ACHN (cell line): ENCODE measurements at places on chromosomes 12 and 14.

GRCh38 chr14:90278199-90279175 is 22.1 kb downstream of the PSMC1 start:
- DNase-seq, result no peak

- DNase-seq, result no peak
These were observed 379.4 kb upstream of the PDE3A start for GRCh38 chr12:19988948-19989347.

DNA sequence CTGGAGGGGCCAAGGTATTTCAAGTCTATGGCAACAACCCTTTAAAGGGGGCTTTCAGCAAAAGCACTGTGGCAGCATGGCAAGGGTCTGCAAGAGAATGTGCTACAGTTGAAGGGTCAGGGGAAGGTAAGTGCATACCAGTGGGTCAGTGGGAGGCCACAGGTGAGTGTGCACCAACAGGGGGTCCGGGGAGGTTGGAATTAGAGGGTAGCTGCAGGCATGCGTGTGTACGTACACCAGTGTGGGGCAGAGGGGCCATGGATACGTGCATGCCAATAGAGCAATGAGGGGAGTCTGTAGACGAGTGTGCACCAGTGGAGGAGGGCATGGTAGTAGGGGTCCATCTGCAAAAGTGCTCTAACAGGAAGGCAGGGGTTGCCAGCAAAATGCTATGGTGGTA is 448.9 kb downstream of the NAV3 start:
- DNase-seq, result no peak

GRCh38 chr14:63752449-63753169 is 24.7 kb upstream of the SGPP1 start:
- DNase-seq, result peak; percentile 86

- peak; percentile 52 for DNase-seq
These were observed 593 bp downstream of the CFL2 start for GRCh38 chr14:34713681-34714319.

DNA sequence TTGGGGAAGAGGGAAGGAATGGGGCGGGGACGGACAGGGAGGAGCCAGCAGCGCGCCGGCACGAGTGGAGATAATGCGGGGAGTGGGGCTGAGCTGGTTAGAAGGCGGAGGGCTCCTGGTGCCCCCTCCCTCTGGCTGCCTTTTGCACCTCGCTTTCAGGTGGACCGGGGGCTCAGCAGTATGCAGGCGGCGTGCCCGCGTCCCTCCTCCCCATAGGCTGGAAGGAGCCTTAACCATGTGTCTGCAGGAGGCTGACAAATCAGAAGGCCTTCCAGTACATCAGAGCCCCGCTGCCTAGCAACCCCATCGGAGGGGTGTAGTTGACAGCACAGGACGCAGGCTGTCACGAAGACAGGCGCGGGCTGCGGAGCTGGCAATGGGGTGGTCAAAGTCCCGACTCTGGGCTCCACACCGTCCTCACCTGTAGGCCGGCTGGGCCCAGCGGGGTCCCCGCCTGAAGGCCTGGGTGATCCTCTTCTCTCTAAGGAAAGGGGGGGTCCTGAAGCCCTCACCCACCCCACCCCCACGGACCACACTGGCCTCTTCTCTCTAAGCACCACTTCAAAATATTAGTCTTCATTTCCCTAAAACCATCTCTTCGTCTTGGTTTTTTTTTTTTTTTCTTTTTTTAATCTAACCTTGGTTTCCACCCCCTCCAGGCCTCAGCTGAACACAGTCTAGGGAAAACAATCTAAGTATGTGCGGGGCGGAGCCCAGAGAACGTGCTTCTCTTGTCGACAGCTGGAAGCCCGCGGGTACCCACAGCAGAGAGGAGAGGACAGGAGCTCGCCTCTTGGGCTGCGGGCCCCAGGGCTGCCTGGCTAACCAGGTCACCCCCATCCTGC is 44.5 kb downstream of the KDM2B start:
- peak; percentile 63 for DNase-seq

- no peak for DNase-seq
These were observed 107.2 kb upstream of the FGD4 start for GRCh38 chr12:32292151-32292550.

- no peak for DNase-seq
These were observed 609.0 kb downstream of the KCNH5 start for GRCh38 chr14:62436261-62436660.

GRCh38 chr14:23735394-23735793 is 99.2 kb downstream of the DHRS2 start:
- DNase-seq, result no peak

GRCh38 chr12:124917135-124917840 is 2.8 kb upstream of the UBC start:
- peak; percentile 100 for DNase-seq

DNA sequence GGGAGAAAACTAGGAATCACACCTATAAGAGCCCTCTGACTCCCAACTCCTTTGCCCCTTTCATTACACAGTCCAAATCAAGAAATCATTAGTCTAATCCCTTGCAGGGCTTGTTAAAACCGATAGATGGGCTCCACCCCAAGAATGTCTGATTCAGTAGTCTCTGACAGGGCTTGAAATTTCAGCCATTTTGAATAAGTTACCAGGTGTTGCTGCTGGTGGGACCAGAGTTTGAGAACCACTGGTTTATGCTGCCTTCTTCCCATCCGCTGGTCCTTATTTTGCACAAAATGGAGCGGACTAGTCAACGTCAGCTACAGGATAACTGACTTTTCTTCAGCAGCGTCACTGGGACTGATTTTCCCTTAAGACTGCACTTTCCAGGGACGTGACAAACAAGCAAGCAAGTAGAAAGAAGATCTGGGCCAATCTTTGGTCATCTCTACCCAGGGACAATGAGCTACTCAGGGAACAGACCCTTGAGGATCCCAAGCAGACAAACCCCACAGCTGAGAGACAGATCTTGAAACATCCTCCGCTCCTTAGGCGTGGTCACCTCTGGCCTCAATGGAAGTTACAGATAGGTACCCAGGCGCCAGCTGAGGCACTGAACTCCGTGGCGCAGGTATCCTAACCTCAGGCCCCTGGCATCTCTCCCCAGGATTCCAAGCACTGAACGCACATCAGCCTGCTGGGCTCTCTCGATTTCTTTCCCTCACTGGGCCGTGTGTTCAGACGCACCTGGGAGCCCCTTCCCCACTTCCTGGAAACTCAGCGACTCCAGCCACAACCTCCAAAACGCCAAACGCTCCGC is 900 bp downstream of the KCTD10 start:
- DNase-seq, result no peak

GRCh38 chr12:27967551-27968054 is 4.9 kb downstream of the PTHLH start:
- peak; percentile 74 for DNase-seq

GRCh38 chr12:121034616-121035305 is 4.3 kb downstream of the OASL start:
- no peak for DNase-seq

DNA sequence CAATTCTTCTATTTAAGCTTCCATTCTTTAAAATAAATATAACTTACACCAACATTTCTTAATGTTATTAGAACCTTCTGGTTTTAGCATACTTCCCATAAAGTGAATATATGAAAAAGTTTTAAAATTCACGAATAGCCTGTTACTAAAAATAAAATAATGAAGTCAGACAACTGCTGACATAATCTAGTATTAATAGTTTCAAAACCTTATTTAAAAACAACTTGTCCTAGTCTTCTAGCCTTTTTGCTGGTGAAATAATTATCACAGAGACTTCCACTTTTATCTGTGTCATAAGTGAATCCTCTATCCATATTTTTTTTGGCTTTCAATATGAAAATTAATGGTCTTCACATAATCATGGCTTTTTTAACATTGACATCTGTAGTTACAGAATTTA is 93.8 kb upstream of the MON2 start:
- DNase-seq, result no peak

DNA sequence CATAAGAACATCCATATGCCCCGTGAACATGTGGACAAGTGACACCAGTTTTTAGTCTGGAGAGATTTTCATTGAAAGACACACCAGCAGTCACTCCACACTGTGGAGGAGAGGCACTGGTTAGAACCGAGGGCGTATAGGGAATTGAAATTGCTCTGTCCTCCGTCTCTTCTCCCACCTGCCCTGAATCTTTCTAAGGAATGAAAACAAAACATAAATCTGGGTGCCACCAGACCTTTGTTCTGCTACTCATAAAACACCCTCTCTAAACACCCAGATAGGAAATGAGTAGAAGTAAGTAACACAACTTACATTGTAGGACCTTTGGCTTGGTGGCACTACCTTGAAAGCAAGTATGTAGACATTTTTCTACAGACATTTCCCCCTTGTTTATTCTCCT is 37.1 kb upstream of the STON2 start:
- DNase-seq, result no peak

GRCh38 chr12:32708926-32709325 is 29.8 kb downstream of the DNM1L start:
- DNase-seq, result no peak

DNA sequence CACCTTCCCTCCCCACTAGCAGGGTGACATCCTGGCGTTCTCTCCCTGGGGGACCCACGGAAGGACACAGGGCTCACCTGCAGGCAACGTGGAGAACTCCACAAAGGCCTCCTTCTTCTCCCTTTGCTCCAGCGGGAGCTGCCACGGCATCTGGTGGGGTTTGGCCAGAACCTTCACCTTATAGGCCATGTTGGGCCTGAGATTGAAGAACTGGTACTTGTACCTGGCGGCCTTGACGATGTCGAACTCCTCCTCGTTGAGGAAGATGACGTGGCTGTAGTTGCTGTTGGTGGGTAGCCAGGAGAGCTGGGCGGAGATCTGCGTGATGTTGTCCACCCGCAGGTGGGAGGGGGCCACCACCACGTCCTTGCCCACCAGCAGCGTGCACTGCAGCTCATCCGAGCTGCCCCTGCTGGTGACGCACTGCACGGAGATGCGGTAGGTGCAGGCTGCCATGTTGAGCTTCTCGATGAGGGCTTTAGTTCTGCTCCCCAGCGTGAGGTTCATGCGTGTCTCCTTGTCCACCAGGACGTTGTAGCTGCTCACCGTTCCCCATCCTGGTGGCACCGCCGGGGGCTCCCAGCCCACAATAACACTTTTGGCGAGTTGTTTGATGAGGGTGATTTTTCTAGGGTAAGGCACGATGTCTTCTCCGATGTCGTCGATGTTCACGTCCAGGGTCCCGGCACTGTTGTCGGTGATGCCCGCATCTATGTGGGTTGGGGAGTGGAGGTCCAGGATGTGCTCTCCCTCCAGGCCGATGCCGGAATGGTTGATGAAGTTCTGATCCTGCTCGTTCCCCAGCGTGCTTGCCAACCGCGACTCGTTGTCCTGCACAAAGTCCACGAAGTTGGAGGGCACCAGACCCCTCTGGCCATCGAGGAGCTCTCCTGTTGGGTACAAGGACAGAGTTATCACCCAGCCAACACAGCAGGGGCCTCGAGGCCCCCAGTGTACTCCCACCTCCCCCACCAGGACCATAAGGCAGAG is 104.4 kb downstream of the PIWIL1 start:
- no peak for DNase-seq

DNA sequence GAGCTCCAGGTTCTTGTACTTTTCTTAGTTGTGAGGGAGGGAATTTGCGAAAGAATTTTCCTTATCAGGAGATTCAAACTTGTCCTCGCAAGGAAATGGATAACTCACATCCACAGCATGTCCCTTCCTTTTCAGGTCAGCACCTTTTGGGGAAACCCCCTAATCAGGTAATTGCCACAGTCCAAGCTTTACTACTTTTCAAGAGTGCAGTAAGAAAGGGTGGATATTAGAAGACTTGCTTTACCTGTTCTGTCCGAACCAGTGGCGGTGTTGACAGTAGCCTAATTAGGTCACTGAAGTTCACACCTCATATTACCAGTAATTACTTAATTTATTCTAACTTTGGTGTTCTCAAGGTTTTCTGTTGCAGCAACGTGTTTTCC is 6.7 kb upstream of the C12orf50 start:
- no peak for DNase-seq

GRCh38 chr12:94722664-94723063 is 72.3 kb upstream of the TMCC3 start:
- DNase-seq, result peak; percentile 19

GRCh38 chr12:120228041-120228290 is 27.1 kb upstream of the RPLP0 start:
- DNase-seq, result no peak

- no peak for DNase-seq
These were observed 35.5 kb upstream of the CSRP2 start for GRCh38 chr12:76914102-76914859.

GRCh38 chr12:108511633-108512540 is 3.2 kb upstream of the FICD start:
- DNase-seq, result peak; percentile 81

GRCh38 chr12:113891739-113892520 is 74.2 kb downstream of the RBM19 start:
- no peak for DNase-seq

DNA sequence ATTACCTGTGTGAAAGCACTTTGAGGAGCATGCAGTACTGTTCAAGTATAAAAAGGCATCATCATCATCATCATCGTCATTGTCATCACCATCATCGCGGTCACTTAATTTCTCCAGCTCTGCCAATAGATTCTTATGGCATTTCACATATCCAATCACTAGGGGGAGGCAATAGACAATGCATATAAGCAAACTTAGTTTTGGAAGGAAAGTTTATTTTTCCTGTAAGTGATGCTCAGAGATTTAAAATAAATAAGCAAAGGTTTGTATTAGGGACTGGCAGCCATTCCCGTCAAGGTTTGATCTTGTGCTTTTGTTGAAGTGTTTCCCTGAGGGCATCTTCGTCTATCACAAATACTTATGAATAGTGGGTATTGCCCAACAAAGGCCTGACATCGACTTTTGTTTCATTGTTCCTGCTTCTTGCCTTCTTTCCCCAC is 127.4 kb downstream of the KTN1 start:
- DNase-seq, result peak; percentile 45

DNA sequence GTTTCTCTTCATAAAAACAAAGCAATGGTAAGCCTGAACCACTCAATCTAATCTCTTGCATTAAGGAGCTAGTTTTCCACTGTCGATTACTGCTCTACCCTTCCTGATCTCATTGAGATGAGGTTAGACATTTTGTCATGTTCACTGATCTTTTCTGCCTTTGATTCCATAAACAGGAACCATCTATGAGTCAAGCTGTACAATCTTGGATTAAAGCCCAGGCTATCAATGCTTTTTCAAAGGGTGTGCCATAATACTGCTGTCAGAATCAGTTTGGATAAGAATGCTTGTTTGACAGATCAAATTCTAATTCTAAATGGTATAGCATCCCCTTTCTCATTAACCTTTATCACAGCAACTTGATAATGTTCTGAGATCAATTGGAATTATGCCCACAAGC is 16.1 kb downstream of the GRIP1 start:
- DNase-seq, result peak; percentile 45

DNA sequence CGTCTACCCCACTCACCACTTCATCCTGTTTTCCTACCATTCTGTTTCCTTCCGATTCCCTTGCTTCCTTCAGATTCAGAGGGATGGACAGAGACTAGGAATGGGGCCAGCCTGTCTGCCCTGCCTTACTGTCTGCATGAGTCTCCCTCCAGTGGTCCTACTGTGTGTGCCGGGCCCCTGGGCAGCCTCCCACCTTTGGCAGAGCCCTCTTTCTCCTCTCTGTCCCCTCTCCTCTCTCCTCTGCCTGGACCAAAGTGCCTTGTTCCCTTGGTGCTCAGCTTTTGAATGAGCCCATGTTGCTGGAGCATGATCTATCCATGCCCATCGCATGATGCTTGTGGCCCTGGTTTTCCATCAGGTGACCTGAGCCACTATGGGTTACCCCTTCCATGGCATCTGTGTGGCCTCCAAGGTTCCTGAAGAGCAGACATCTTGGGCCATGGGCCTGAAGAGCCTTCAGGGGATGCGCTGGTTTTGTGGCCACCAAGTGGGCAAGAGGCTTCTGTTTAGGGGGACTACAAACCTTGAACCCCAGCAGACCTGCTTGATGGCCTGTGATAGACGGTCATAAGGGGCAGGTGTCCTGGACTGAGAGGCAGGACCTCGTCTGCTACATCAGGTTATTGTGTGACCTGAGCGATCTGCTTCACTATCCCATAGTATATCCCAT is 54.2 kb upstream of the BCL11B start:
- no peak for DNase-seq
